ENCODE measurements at places on chromosomes 2 and 18.

DNA sequence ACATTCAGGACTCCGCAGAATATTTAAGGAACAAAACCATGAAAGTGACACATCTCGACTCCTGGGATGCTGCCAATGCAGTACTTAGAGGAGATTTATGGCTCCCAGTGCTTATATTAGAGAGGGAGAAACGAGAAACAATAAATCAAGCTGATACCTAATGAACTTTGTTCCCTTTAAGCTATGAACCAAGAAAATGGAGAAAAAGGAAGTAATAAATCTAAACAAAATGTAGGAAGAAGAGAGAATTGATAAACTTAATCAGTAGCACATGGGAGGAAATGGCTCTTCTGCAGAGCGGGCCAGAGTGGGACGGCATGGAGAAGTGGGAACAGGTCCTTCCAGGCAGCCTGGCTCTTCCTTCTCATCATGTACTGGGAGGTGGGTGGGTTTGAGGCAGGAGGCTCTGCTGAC lies 42.7 kb downstream of the NPPC start:
- DNase-seq, result no peak

DNA sequence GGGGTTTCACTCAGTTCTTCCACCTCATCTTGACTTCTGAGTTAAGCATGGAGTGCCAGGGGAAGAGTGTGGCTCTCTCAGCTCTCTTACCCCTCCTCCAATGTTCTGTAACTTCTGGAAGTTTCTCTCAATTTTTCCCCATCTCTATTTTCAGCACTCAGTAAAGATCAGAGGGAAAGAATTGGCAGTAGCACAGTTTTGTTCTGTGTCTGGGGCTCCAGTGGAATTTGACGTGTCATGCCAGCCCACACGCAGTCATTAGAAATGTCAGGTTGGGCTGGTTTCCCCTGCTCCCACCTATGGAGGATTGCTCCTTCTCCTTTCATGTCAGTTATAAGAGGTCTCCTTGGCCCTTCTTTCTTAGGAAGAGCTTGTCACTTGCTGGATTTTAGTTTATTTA lies 104.6 kb upstream of the COL3A1 start:
- DNase-seq, result peak; percentile 6

- DNase-seq, result peak; percentile 6
Observed at GRCh38 chr2:215553946-215554345, 118.1 kb upstream of the FN1 start.

GRCh38 chr2:113218283-113219091 lies 44.7 kb downstream of the PSD4 start:
- no peak for DNase-seq

- no peak for DNase-seq
Observed at GRCh38 chr2:20515290-20516220, 68.7 kb downstream of the RHOB start.

DNA sequence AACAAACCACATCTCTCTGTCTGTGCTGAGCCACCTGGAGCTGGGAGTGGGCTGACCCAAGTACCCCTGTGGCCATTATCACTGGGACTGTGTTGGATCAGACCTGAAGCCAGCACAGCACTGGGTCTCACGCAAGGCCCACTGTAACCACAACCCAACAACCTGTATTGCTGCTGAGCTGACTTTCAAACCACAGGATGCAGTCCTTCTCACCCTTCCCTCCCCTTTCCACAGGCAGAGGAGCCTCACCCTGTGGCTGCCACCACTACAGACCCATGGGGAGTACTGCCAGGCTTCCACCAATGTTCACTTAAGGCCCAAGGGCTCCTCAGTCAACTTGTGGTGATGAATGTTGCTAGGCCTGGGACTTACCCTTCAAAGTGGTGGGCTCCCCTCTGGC lies 135.7 kb downstream of the DIS3L2 start:
- DNase-seq, result no peak

GRCh38 chr2:72261076-72261475 lies 113.4 kb upstream of the CYP26B1 start:
- no peak for DNase-seq

DNA sequence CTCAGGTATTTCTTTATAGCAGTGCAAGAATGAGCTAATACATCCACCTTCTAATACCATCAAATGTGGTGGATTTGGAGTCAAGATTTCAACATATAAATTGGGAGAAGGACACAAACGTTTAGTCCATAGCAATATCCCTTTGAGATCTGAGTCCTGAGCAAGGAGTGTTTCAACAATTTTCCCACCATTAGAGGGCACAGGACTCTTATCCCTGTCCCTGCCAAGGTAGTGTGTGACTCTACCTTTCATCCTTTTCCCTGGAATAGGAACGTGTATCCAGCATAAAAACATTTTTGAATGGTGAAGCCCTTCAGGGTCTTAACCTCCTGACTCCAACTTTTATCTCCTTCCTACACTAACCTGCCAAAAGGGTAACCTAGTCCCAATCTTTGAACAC lies 181.3 kb upstream of the SRD5A2 start:
- DNase-seq, result no peak

GRCh38 chr2:168816369-168816768 lies 13.9 kb downstream of the NOSTRIN start:
- no peak for DNase-seq

DNA sequence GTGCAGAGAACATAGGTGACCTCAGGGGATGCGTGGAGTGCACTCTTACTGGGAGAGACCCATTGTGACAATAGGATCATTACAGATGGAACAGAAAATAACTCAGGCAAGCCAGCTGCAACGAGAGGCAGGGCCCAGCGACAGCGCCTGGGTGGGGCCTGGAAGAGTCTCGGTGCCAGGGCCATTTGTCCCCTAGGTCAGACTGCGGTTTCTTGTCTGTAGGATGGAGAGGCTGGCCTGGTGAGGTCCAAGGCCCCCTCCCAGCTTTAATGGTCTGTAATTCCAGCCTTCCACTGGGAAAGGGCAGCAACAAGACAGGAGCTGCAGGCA lies 208.6 kb upstream of the APCDD1 start:
- no peak for DNase-seq

GRCh38 chr2:83972128-83972527 lies 487.0 kb downstream of the SUCLG1 start:
- no peak for DNase-seq

DNA sequence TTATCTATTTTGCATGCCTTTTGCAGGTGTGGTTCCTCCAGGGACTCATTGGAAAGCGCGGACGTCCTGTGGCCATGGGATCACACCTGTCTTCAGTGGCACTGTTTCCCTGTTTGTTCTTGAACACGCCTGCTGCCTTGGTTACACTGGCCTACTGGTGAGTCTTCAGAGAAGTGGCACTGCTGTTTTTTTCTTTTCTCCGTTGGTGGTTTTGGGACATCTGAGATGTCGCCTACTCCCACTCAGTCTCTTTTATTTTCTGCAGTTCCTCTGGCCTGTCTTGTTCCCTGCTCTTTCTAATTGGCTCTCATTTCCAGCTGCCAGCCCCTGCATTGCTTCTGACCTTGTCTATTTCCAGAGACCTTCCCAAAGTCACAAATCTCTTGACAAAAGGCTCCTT lies 35.7 kb upstream of the POU3F3 start:
- DNase-seq, result no peak

DNA sequence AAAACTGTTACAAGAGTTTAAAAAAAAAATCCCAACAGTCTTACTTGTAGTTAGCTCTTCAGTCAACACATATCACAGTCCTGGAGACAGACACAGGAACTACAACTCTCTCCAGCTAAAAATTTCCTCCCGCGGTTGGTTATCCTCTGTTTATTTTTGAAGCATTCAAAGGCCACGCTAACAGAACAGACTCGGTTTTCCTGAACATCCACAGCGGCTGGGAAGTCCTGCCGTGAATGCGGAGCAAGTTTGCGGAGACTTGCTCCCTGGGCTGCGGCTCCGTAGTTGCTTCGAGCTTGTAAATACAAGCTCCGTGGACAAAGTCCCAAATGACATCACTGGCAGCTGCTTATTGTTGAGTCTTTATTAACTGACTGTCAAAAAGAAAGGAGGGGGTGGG lies at the start of gene NCKAP5:
TSS of gene NCKAP5 (minus strand) at position 292 of the 400 bp plus-strand sequence. CDS start 50,937 bp downstream, outside the sequence.
- DNase-seq, result no peak

GRCh38 chr2:229831805-229832509 lies 89.9 kb downstream of the TRIP12 start:
- DNase-seq, result no peak

DNA sequence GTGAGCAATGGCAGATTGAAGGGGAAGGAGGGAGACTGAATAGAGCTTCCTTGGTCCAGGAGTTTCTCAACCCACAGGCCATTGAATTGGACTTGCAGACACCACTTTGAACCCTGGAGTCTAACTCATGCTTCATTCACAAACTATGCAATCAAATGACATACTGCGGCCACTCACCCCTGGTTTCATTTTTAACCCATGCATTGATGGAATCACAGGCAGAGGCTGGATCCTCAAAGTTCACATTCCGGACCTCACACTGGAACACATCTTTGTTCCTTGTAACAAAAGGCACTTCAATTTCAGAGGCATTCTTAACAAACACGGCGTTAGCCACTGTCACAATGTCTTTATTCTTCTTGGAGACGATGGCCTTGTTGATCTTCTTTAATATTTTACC lies 40.7 kb downstream of the MRPL44 start:
- DNase-seq, result no peak

DNA sequence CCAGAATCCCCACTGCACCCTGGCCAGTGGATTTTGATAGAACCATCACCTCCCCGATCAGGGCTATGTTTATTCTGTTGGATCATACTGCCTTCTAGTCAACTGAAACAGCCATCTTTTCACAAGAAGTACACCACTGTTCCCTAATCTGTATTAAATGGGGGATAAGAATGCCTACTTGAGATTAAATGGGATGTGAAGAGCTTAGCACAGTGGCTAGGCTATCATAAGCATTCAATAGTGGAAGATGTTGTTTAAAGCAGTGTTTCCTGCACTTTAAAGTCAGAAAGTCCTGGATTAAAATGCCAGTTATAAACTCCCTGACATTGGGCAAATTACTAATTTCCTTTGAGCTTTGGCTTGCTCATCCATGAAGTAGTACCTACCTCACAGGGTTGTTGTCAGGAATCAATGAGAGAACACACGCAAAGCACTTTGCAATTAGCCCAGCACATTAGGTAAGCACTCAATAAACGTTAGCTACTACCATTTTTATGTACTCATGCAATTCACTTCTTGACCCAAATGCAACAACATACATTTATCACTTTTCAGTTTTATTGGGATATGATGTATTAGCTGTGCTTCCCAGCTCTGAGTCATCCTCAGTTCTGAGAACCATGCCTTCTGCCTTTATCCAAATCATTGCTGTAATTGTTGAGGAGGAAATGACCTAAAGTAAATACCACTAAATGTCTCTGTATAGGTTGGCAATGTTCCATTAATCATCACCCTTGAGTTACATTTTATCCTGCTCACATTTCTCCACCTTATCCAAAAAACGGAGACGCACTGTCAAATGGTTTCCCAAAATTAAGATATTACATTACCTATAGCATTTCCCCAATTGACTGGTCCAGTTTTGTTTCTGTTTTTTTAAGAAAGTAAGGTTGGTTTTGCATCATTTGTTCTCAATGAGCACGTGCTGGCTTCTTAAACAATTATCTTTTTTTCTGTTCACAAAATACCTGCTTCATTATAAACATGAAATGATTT lies 2.1 kb downstream of the TMEM247 start:
- no peak for DNase-seq

- DNase-seq, result no peak
Observed at GRCh38 chr2:179098080-179098689, 48.2 kb upstream of the CCDC141 start.

DNA sequence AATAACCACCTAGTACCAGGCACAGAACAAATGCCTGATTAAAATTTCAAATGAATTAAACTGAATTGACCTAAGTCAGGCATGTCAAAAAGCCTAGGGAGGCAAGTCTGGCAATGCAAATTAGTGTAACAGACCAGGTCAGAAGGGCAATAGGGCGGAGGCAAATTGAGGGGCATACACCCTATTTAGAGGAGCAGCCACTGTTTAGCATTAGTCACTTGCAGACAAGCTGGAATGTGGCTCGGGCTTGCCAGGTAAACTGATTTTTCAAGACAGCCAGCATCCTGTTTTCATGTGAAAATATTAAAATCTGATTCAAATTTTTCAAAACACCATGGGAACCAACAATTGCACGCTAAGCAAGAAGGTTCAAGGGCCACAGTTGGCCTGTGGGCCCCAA lies 160.3 kb downstream of the EN1 start:
- no peak for DNase-seq

- DNase-seq, result no peak
Observed at GRCh38 chr2:46277431-46278190, 19.6 kb upstream of the EPAS1 start.

GRCh38 chr2:233912691-233913423 lies 4.3 kb upstream of the TRPM8 start:
- DNase-seq, result peak; percentile 36

GRCh38 chr2:7189106-7189505 lies 271.9 kb downstream of the RNF144A start:
- no peak for DNase-seq

- DNase-seq, result no peak
Observed at GRCh38 chr2:86251840-86252266, 52.6 kb downstream of the MRPL35 start.

GRCh38 chr2:183371545-183371944 lies 247.3 kb downstream of the NUP35 start:
- no peak for DNase-seq

GRCh38 chr2:8566155-8566670 lies 115.6 kb upstream of the ID2 start:
- DNase-seq, result no peak

- DNase-seq, result no peak
Observed at GRCh38 chr18:4270016-4270415, 185.1 kb downstream of the DLGAP1 start.

GRCh38 chr2:190742431-190742830 lies 93.5 kb downstream of the NAB1 start:
- DNase-seq, result no peak

- DNase-seq, result no peak
Observed at GRCh38 chr2:9113262-9113661, 93.3 kb upstream of the ASAP2 start.

DNA sequence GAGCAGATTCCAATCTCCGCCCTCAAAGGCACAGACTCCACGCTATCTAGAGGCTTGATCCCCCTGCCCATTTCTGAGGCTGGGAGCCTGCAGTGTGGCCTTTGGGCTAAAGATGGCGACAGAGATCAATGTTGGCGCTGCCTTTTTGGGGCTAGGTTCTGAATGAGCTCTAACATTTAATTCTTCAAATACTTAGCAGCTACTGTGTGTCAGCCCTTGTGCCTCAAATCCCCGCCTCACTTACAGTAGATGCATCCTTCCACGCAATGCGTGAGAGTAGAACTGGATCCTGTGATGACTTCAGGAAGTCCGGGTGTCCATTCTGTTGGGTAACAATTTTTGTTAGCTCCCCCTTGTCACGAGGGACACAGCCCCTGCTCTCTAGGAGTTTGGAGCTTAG lies 12.4 kb downstream of the IL1F10 start:
- peak; percentile 72 for DNase-seq

- DNase-seq, result no peak
Observed at GRCh38 chr2:226080334-226080733, 680.8 kb downstream of the NYAP2 start.

DNA sequence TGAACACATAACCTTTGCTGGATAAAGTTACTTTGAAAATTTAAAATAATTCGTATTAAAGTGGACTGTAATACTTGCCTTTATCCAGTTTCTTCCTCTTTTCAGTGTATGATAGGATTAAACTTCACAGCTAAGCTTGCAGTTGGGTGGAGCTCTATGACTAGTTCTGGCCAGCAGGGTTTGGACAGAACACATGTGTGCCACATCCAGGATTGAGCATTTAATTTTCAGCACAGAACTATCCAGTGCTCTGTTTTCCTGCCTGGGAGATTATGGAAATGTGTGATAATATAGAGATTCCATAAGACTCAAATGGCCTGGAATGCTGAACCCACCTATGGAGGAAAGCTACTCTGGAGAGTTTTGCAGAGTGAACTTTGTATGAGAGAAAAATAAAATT lies 200.2 kb downstream of the OSR1 start:
- no peak for DNase-seq

Measured in activated CD4-positive, alpha-beta T cell treated with anti-CD3 and anti-CD28 coated beads for 48 hours (primary cell).